Left lobe of liver (tissue), 2 donors: ENCODE measurements at places on chromosomes 6 and 20. TPM values are rescaled to one million over a fixed set of nuclear protein-coding genes. Genes with fewer than 3 reads are reported as not detected.
A peak's percentile ranks its signal among the peaks of the same experiment; 100 is the strongest.

DNA sequence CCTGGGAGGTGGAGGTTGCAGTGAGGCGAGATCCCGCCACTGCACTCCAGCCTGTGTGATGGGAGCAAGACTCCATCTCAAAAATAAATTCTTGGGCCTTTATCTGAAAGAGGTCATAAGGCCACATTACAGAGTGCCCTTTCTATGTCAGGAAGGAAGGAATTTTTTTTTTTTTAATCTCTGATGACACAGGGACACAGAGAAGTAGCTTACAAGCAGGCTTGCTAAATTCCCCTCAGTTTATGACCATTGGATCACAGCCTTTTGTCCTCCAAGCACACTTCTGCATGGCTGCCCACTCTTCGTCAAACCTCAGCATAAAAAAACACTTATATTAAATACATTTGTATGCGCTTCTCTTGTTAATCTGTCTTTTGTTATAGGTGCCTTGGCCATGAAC lies 7.5 kb upstream of the IFNGR1 start:
- DNase-seq, result no peak

The POU5F1 gene
- 5.0 TPM for total RNA-seq

GRCh38 chr6:150689900-150690590 lies 90.4 kb downstream of the PLEKHG1 start:
- no peak for DNase-seq

DNA sequence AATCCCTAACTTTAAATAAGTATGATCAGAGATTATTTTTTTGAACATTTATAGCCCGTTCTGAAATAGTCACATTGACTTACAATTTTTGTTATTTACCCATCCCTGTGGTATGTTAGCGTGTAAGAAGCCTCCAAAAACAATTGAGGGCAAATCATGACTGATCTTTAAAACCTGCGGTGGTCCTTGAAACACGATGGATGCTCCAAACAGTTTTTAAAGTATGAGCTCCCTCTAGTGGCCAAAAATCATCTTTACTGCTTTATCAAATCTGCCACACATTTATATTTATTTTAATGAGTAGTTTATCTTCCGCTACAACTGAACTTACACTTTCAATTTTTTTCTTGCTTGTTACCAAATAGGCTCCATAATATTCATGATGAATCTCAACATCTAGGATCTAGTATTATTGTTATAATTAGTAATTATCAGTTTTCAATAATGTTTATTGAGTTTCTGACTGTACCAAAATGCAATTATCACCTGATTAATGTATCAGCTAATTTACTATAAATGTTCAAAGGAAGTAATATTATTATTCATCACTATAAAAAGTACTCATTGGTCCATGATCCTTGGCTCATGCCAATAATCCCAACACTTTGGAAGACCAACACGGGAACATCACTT lies 52.2 kb downstream of the MARCKS start:
- no peak for DNase-seq

DNA sequence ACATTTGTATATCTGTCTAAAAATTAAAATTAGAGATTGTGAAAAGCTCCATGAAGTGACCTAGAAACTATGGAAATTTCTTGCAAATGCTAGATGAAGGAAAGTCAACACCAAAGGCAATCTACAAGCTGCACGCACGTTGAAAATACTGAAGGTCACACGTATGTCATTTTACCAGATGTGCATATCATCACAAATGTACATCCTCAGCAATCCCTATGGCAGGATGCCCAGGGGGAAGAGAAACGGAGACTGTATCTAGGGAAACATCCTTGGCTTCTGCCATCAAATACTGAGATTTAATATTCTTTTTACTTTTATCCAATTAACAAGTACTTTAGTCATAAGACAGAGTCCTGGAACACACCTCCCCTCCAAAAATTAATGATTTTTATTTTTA lies 672.0 kb downstream of the RNF144B start:
- DNase-seq, result no peak

GRCh38 chr6:147922799-147923198 lies 414.3 kb downstream of the SAMD5 start:
- DNase-seq, result no peak

DNA sequence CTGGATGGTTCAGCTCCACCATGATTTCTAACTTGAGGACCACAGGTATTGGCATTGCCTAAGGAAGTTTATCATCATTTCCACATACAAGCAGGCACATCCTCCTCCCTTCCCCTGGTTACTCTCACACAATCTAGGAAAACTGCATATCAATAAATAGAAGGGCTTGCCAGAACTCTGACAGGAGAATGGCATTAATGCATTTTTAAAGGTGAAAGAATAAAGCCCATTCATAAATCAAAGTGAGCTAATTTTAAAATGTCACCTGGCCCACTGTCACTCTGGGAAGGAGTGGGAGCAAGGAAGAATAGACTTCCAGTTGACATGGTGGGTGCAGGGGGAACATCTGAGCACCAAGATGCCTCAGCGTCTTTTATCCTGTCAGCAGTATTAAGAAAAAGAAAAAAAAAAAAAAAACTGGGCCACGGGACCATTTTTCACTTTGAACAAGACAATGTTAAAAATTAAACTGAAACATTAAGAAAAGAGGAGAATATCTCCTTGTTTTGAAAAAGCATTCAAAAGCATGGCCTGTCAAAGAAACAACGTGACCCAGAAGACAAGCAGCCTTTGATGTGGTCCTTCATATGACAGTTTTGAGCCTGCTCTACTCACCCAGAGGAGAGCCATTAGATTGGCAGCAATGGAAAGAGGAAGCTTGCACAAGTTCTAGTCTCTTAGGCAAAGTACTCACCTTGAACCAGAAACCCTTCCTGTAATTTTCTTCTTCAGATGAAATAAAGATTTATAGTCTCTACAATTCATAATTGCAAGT lies 39.3 kb upstream of the SMLR1 start:
- no peak for DNase-seq

The GLP1R gene
- total RNA-seq, result not detected

- DNase-seq, result no peak
Observed at GRCh38 chr20:32451682-32452461, 93.7 kb downstream of the ASXL1 start.

GRCh38 chr6:47157653-47158219 lies 115.6 kb upstream of the ADGRF1 start:
- no peak for DNase-seq

DNA sequence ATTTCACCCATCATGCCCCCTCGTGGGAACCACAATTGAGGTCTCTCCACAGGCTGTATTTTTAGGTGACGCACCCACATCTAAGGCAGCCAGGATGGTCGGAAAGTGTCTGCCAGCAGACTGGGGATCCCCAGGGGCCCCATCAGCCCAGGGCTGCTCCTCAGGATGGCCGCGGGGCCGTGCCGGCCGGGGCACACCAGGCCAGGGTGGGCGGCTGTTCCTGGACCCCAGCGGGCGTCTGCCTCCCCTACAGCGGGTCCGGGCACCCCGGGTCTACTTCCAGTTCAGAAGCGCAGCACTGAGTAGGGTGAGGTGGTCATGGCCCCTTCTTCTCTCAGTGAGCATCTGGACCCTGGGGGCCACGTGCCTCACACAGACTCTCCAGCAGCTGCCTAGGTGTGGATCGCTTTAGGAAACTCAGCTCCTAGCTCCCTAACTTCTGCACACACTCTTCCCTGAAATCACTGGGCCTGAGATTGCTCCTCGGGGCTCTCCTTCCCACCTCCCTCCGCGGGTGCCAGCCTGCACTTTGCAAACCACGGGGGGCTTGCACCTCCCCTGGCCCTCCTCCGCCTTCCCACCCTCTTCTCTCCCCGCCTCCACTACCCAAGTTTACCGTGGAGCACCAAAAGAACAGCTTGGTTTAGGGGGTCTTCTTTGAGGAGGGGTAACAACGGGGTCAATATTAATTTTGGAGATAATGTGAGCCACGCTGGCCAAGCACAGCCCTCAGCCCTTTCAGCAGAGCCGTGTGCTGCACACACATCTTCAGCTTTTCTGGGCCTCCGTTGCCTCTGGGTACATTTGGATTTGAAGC lies 14.2 kb upstream of the FOXC1 start:
- DNase-seq, result no peak

DNA sequence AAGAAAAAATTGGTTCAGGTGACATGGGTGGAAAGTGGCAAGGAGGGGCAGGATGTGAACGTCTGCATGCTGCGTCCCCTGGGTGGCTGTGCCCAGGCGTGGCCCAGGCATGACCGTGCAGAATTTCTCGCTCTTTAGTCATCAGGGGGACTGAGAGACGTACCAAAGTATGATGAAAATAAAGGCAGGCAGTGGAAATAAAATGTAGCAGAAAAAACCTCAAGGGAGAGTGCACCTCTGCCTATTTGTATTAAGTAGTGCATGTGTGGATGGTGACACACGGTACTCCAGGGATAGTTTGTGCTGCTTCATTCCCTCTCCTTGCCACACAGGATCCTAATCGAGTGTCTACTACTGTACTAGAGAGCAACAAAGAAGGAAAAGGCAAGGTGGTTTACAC lies 81.1 kb downstream of the ATP9A start:
- DNase-seq, result no peak

The WFDC5 gene
- not detected for total RNA-seq

DNA sequence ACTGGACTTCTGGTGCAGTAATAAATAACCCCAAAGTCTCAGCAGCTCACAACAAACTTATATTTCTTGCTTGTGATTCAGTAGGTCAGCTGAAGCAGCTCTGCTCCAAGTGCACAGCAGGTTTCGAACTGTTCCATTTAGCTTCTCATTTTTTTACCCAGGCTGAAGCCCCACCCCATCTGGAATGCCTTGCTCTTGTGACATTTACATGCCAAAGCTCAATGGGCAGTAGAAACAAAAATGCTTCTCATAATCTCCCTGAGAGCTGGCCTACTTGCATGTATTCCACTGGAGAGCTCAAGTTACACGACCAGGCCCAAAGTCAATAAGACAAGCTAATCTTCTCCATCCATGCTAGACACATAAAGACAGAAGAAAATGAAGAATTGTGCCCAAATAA lies 165.2 kb downstream of the HAO1 start:
- DNase-seq, result no peak

The ASIP gene
- total RNA-seq, result 0.55 TPM

DNA sequence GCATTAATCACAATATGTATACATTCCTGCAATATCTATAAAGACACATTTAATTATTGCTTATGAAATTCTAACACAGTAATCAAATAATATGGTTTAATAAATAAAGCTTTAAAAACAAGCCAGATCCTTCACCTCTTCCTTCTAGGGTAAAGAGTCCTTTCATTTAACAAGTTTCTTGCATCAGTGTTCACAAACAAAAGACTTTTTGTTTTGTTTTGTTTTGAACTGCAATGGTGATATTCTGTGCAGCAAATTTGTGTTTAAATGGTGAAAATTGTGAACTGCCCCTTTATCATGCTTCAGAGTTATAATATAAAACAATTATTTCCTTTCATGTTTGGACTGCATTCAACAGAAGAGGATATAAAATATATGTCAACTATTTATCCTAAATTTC lies 177.3 kb downstream of the EPHA7 start:
- DNase-seq, result no peak

DNA sequence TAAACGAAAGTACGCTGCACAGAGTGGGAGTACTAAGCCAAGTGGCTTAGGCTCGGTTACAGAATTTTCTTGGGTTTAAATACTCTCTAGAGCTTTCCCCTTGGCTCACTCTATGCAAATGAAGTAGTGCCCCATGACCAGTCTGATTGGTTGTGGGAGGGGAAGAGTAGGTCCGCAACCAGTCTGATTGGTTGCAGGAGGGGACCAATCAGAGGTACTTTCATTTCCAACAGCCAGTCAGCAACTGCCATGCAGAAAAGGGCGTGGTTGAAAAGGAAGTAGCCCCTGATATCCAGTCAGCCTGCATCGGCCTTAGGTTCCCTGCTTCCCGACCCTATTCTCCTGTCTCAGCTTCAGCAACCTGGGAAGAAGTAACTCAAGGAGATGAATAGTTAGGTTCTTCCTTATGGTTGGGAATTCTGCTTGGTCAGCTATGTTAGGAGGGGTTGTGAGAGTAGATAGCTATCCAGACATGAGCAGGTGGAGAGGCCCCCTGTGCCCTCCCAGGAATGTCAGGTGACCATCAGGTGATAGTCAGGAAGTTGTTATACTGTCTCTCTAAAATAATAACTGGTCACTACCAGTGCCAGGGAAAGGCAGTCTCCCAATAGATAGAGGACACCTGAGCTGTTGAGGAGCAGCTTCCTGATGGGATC lies 57.4 kb downstream of the FARS2 start:
- no peak for DNase-seq

The GDAP1L1 gene
- total RNA-seq, result not detected

The LIN28B gene
- 0.10 TPM for total RNA-seq

- DNase-seq, result no peak
Observed at GRCh38 chr20:59165396-59165795, 1.8 kb downstream of the ZNF831 start.

GRCh38 chr6:126335210-126335609 lies 4.7 kb upstream of the CENPW start:
- no peak for DNase-seq

GRCh38 chr20:35171753-35172433 lies at the start of gene PROCR:
Gene PROCR (plus strand): TSS chr20:35172072. CDS start chr20:35172155, 83 bp downstream.
- DNase-seq, result peak; percentile 73

The KCNK17 gene
- 1.2 TPM for total RNA-seq

DNA sequence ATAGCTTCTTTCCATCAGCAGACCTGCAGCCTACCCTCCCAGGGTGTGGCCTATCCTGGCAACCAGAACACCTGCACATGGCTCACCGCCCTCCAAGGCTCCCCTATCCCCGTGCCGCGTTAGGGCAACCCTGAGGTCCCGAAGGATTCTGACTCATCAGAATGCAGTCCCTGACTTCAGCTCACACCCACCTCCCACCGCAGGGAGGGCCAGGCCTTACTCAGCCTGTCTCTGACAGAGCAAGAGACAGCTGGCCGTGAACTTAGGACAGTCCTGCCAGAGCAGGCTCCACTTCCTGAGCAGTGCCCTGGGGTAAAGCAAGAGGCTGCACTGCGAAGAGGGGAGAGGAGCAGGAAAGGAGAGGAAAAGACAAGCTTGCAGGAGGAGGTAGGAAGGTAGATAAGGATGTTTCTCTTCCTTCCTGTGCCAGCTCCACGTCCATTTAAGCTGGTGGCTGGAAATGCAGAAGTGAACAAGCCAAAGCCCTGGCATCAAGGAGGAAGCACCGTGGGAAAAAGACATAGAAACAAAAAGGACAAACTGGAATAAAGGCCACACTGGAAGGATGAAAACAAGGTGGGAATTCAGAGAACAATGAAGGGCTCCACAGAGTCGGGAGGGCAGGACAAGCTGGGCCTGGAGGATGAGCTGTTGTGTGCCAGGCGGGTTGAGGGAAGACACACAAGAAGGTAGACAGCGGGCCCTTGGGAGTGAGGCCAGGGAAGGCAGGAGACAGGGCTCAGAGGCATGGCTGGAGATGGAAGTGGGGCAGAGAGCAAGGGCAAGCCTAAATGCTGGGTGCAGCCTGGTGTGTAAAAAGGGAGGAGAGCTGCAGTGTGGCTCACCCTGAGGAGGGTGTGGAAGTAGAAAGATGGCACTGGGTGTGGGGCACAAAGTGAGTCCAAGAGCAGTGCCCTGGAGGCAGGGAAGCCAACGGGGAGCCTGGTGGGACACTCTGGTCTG lies 102.7 kb downstream of the SLC23A2 start:
- DNase-seq, result no peak

DNA sequence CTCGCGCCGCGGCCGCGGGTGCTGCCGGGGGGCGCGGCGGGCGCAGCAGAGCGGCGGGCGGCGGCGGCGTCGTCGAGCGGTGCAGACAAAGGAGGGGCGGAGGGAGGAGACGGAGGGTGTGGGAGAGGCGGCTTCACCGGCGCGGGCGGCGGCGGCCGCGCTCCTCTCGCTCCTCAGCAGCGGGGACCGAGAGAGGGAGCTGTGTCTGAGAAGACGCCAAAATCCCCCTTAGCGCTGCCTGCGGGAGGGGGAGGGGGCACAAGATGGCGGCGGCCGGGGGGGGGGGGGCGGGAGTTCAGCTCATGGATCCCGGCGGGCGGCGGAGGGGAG lies 296 bp downstream of the ADNP start:
- no peak for DNase-seq

The TTK gene
- 0.28 TPM for total RNA-seq

- DNase-seq, result no peak
Observed at GRCh38 chr6:70150521-70150920, 152.4 kb downstream of the COL9A1 start.
